ENCODE measurements at places on chromosomes 7 and 10.

GRCh38 chr10:101444058-101444898 lies 90.3 kb downstream of the BTRC start:
- DNase-seq, result no peak

DNA sequence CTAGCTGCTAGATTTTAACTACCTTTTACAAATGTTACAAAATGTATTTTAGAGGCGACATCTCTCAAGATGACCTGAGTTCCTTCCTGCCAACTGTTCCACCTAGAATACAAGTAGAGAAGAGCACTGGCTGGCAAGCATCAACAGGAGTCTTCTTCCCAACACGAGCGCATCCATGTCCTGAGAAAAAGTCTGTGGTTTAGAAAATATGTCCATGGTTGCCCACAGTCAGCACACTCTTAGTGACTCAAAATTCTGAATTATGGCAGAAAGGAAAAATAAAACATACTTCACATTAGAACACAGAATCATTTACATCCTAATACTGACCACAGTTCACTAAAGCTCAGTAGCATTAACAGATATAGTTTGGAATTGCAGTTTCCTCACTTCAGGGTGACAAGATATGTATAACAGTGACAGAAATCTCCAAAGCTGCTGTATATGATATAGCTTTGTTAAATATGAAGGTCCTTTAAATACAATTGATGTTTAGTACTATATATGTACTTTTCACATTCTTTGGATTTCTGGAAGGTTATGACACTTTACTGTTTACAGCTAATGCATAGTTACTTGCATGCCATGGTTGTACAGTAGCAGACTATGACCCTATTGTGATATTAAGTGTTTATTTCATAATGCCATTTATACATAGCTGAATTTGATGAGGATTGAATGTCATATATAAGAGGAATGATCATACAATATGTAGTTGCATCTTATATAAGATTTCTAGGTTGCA lies 327.1 kb downstream of the GFRA1 start:
- DNase-seq, result no peak

- DNase-seq, result no peak
Observed at GRCh38 chr7:75795831-75796285, 17.7 kb downstream of the CCL24 start.

DNA sequence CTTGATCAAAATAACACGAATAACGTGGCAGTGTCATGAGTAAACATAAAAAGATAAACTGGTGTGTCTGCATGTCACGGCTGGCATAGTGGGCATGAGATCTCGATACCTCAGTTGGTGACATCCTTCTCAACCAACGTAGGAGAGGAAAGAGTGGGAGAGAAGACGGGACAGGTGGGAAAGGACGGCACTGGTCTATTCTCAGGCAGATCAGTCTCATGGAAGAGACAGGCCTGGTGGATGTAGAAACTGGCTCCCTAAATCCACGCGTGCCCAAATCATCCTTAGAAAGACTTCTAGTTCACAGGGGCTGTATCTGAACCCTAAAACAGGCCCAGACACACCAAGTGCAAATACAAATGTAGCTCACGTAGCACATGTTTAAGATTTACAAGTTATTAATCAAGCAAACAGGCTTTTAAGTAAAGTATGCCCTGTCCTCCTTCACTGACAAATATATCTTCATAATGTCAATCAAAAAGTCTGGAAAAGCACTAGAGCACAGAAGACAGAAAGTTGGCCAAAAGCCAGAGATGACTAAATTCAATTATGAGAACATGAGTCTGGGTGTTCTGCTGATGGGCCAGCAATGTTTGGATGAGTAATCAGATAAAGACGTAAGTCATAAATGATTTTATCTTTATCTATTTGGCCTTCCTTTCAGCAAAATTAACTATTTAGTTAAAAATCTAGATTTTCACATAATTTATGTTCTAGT lies 56.3 kb downstream of the SFMBT2 start:
- DNase-seq, result no peak

DNA sequence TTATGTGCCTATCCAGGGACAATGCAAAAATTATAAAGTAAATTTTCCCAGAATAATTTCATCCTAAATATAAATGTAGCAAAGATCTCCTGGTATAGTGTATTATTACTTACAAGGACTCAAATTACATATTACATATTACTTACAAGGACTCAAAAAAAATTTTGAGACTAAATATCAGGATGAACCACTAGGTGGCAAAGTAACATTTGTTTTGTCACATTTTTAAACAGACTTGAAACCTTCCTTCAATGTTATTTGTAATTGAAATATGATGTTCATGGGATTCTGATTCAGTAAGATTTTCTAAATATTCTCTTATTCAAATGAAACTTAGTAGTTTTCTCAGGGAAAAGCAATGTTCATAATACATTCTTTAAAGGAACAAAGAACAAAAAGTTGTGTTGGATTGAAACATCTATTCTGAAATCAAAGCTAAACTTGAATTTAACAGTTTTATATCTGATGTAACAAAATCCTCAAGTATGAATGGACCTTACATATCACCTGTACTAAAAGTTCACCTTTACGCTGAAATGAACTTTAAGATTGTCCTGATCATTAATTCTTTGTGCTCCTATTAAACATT lies 74.3 kb upstream of the GNAI1 start:
- no peak for DNase-seq

GRCh38 chr10:389261-389790 lies 254.1 kb downstream of the ZMYND11 start:
- no peak for DNase-seq

DNA sequence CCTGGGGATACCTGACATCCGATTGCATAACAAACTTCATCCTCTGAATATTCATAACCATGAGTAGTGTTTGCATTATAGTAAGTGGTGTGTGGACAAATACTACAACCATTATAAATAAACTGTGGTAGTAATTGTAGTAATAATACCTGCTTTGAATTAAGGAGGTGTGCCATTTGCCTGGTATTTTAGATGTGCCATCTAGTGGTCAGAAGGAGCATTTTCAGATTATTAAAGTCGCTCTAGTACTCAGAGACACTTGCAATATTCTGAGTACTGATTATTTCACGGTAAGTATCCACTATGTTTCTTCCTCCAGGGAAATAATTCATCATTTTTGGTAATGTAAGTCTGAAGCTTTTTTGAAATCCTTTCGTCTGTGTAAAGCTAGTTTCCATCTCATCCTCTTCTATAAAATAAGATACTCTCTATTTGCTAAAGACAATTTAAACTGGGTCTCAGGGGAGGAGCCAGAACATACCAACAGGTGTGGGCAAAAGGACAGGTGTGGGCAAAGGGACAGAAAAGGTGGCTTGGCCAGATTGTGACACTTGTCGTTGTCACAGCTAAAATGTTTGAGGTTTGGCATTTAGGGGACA lies 115.3 kb upstream of the WDR11 start:
- DNase-seq, result no peak

DNA sequence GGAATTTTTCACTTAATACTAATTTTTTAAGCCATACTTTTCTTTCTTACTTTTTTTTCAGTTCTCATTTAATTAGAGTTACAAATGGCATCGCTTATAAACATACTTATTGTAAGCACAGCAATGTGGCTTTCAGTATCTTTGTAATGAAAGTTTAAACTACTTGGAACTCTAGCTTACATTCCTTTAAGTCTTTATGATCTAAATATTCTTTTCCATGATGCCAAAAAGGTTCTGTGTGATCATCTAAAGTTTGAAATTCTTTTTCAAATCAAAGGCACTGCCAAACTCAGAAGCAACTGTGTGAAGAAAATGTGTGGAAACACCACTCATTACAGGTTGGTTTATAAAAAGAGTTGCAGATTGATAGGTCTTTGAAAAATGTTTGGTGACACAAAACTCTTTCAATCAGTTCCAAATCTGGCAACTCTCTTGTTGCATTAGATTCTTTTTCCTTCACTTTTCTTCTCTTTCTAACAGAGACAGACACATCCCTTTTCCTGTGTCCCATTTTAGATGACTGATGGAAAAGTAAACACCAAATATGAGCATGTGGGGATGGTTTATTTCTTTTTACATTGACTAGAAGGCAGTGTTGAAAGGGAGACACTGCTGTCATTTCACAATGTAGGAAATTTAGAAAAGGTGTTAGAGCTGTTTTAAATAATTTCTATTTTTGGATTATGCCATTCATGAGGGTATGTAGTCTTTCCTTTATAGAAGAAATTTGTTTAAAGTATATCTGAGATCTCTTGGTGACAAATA lies 392.3 kb downstream of the SUGCT start:
- no peak for DNase-seq

- no peak for DNase-seq
Observed at GRCh38 chr10:1968257-1969033, 231.1 kb upstream of the ADARB2 start.
